NCI-H1417 treated with DMSO at 0.1 percent for 48 hours (cell line): ENCODE measurements at places on chromosomes 16 and 17.

- no peak for DNase-seq
These were observed 1092.7 kb upstream of the GOT2 start for GRCh38 chr16:59826767-59827166.

- no peak for DNase-seq
These were observed 28.8 kb downstream of the CACNA1H start for GRCh38 chr16:1181404-1182315.

GRCh38 chr16:57146040-57146647 is 39.7 kb downstream of the PSME3IP1 start:
- DNase-seq = no peak

GRCh38 chr17:75032720-75033280 is 14.0 kb downstream of the ATP5PD start:
- no peak for DNase-seq

- DNase-seq = no peak
These were observed 8.5 kb downstream of the KRTAP1-5 start for GRCh38 chr17:41018541-41018940.

GRCh38 chr17:29833801-29834200 is 96.2 kb downstream of the SSH2 start:
- DNase-seq = no peak

DNA sequence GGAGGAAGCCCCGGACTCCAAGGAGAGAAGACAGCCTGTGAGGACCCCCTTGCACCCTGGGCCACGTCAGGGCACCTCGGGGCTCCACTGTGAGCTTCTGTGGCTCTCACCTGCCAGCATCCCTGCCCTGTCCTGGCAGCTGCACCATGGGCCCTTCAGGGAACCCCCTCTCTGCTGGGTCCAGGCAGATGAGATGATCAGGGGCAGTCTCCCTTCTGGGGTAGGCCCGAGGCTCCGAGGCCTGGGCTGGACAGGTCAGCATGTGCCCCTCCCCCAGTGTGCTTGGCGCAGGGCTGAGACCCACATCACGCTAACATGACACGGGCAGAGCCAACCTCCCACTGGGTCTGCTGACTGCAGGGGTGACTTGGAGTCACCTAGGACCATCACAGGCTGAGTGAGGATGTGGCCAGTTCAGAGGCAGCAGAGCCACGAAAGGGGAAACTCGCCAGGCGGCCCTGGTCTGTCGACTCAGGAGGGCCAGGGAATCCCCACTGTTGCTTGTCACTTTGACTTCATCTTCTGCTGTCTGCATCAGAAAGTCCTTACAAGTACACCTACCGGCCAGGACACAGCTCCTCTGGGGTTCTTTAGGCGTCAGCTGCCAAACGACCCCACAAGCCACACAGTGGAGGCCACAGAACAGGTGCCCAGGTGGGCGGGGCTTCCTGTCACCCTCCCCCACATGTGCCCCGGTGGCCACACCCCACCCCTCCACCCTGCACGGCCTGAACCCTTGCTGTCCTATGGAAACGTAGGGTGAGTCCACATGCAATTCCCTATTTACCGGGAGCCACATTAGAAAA is 2.2 kb downstream of the GALNS start:
- no peak for DNase-seq

- DNase-seq = no peak
These were observed 47.4 kb upstream of the JPH3 start for GRCh38 chr16:87554754-87555427.

DNA sequence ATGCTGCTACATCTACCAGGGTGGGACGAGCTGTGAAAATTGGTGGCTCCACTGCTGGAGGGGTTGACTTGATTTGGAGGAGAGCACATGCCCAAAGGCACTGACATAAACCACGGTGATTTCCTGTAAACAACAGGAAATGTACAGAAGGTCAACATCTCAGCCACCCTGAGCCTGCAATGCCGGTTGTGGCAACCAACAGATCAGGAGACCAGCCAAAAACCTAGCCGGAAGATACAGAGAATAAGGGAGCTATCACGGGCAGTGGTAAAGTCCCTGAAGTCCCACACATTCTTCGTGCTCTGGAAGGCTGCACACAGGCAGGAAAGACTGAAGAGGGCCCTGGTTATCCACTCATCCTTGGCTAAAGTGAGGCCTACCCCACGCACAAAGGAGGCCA is 56.2 kb downstream of the ADCY9 start:
- no peak for DNase-seq
